PC-3 (cell line): ENCODE measurements at places on chromosomes 5 and 9.

DNA sequence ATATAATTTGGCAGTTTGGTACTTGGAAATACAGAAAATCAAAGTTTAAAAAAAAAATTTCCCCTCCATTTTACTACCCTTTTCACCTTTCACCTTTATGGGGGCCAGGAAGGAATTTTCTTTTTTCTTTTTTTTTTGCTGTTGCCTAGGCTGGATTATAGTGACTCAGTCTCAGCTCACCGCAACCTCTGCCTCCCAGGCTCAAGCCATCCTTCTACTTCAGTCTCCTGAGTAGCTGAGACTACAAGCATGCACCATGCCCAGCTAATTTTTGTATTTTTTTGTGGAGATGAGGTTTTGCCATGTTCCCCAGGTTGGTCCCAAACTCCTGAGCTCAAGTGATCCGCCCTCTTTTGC lies 9.1 kb downstream of the CHMP5 start:
- no peak overlapping the region for H3K4me3 ChIP-seq
- peak overlapping the region; percentile 31 for H3K27ac ChIP-seq
- peak; percentile 15 for DNase-seq
- peaks cover 25% of the 10 kb centered on the region for H3K36me3 ChIP-seq
- no peaks in the 10 kb centered on the region for H3K27me3 ChIP-seq

DNA sequence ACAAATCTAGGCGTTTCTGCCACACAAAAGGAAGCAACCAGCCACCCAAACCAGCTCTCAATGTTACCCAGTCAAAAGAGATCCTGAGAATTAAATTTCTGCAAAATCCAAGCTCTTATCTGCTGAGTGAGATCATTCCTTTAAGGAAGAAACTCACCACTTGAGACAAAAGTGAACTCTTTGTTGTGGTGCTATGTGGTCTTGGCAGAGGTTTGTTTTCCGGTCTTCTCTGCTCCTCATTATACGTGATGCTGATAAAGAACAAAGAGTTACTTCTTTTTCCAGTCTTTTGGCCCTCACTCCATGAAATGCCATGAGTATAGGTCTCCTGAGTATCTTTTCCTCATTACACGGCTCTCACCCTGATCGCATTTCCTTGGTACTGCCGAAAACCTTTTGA lies 82.1 kb downstream of the PRKACG start:
- H3K27ac ChIP-seq, result no peak overlapping the region
- peaks cover 25% of the 10 kb centered on the region for H3K27me3 ChIP-seq
- no peak for DNase-seq
- no peak overlapping the region for H3K4me3 ChIP-seq

DNA sequence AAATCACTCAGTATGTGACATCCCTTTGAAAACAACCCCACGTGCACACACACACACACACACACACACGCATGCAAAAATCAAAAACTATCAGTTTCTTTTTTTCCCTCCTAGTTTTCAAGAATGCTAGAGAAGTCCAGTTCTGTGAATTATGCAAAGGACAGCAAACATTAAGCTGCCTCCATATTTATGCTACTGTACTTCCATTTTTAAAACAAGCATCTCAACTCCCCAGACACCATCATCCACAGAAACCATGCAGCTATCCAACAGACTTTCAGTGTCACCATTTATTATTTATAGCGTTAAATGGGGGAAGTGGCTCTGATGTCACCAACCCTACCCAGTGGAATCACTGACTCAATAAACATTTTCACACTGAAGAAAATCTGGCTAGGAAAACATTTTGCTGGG lies 1.6 kb downstream of the FBXW11 start:
- no peak for DNase-seq
- peak overlapping the region; percentile 80 for H3K4me3 ChIP-seq
- H3K27ac ChIP-seq, result peak overlapping the region; percentile 79

DNA sequence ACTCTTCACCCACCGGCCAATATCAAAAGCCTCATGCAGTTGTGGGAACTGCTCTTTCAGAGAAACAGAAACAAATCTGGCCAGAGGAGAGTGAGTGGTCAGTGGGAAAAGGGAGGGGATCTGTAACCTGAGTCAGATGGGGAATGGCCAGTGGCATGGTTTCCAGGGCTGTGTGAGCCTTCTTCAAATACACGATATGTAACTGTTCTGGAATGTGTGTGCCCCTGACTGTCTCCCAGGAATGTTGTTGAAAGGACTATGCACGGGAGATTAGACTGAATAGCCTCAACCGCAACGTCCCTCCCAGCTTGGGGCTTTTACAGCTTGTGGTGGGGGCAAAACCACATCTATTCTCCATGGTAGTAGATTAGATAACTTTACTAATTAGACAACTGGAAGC lies 60.8 kb downstream of the SH3TC2 start:
- peak; percentile 100 for DNase-seq
- H3K4me1 ChIP-seq, result peaks cover 89% of the 10 kb centered on the region
- H3K27ac ChIP-seq, result peak overlapping the region; percentile 79

DNA sequence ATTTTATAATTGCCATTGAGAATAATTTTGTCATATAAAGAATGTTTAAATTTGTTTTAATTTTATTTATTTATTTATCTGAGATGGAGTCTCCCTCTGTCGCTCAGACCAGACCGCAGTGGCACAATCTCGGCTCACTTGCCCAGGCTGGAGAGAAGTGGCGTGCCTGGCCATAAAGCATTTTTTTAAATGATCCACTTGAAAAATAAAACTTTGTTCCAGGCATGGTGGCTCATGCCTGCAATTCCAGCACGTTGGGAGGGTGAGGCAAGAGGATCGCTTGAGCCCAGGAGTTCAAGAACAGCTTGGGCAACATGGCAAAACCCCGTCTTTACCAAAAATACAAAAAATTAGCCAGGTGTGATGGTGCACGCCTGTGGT lies 2.1 kb upstream of the SIT1 start:
- peaks cover 20% of the 10 kb centered on the region for H3K4me1 ChIP-seq
- no peaks in the 10 kb centered on the region for H3K27me3 ChIP-seq
- no peak overlapping the region for H3K4me3 ChIP-seq

DNA sequence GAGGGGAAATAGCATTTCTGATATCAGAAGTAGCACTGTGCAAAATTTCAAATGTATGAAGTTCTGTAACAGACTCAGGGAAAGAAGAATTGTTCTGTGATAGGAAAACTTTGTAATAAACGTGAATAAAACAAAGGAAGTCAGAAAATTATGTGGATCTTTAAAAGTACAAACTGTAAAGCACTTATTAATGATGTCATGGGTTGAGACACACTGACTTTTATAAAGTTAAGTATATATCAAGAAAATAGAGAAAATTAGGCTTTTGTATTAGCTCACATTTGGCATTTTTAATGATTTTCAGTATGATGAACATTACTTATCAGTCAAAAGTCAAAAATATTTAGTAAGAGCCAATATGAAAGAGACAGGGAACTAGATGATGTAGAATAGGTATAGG lies 1081.7 kb upstream of the EDIL3 start:
- no peaks in the 10 kb centered on the region for H3K36me3 ChIP-seq
- no peak for DNase-seq
- no peaks in the 10 kb centered on the region for H3K4me1 ChIP-seq
- H3K4me3 ChIP-seq, result no peak overlapping the region
- no peak overlapping the region for H3K27ac ChIP-seq
- H3K27me3 ChIP-seq, result no peaks in the 10 kb centered on the region

GRCh38 chr5:14156290-14156649 lies 13.1 kb downstream of the TRIO start:
- no peaks in the 10 kb centered on the region for H3K27me3 ChIP-seq
- no peak for DNase-seq
- peaks cover under 1% of the 10 kb centered on the region; the same call in 1 of the 2 replicates for H3K36me3 ChIP-seq
- H3K4me3 ChIP-seq, result peak overlapping the region; percentile 63
- peaks cover 76% of the 10 kb centered on the region for H3K4me1 ChIP-seq

- H3K36me3 ChIP-seq, result no peaks in the 10 kb centered on the region
- H3K4me3 ChIP-seq, result no peak overlapping the region
- DNase-seq, result peak; percentile 76
- H3K4me1 ChIP-seq, result peaks cover 12% of the 10 kb centered on the region; the same call in 1 of the 2 replicates
- no peak overlapping the region for H3K27ac ChIP-seq
These were observed 70.7 kb upstream of the CPLX2 start for GRCh38 chr5:175800656-175801081.

DNA sequence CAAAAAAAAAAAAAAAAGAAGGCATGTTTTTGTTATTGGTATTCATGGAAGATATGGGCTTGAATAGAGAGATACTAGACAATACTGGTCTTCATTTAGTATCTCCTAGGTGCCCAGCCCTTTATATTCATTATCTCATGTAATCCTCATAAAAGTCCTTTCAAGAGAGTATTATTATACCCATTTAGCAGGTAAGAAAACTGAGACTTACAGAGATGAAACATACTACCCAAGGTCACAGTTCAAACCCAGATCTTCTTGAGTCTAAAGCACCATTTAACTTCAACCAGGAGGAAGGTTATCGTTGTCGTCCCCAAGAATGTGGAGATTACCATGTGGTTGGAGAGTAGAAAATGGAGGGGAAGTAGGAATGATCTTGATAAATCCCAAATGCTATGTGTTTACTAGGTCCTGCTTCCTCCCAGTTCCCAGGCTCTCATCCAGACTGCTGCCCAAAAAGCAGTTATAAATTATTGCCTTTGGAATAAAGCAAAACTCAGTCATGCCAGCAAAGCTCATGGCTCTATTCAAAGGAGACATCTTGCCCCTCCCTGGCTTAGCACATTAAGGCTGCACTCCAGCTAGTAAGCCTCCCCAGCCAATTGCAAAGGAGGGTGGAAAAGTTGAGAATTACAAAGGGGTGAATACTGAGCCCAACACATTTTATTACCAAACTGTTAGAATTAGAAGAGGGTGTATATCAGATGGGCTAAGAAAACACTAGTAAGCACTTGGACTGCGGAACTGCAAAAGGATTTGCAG lies 163.9 kb downstream of the PIK3R1 start:
- H3K27me3 ChIP-seq, result no peaks in the 10 kb centered on the region
- H3K27ac ChIP-seq, result no peak overlapping the region
- no peaks in the 10 kb centered on the region for H3K4me1 ChIP-seq
- no peak overlapping the region for H3K4me3 ChIP-seq
- no peak for DNase-seq

GRCh38 chr9:37747271-37747753 lies 6.3 kb upstream of the TRMT10B start:
- H3K27me3 ChIP-seq, result no peaks in the 10 kb centered on the region
- H3K36me3 ChIP-seq, result no peaks in the 10 kb centered on the region
- H3K27ac ChIP-seq, result peak overlapping the region; percentile 11; the same call in 1 of the 2 replicates
- no peak overlapping the region for H3K4me3 ChIP-seq
- DNase-seq, result peak; percentile 69
